Stimulated activated CD8-positive, alpha-beta memory T cell treated with anti-CD3 and anti-CD28 coated beads, Interleukin-12 subunit alpha, Interleukin-12 subunit beta, amount 100 ng/mL, for 1 hour (primary cell): ENCODE measurements at places on chromosomes 3 and 15.

DNA sequence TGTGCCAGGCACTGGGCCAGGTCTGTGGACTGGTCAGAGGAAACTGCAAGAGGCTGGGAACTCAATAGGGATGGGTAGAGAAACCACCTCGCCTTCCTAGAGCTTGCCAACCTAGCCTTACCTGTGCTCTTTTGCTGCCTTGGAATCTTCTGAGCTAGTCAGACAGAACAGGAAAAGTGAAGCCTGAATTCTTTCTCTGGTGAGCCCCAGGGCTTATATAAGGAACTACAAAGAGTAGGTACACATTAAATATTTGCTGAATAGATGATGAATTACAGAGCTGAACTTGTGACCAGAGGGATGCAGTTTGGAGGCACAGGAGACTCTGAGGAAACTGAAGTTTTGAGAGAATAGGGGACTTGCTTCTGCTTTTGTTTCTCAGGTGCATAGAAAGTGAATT lies 15.6 kb upstream of the FBXW12 start:
- DNase-seq: no peak

- DNase-seq: no peak
Measured at GRCh38 chr3:100756441-100756840, 47.1 kb downstream of the TFG start.

GRCh38 chr15:62063825-62064635 lies 2.7 kb upstream of the C2CD4A start:
- DNase-seq: no peak

- peak; percentile 5 for DNase-seq
Measured at GRCh38 chr15:25710184-25710583, 152.9 kb downstream of the ATP10A start.

DNA sequence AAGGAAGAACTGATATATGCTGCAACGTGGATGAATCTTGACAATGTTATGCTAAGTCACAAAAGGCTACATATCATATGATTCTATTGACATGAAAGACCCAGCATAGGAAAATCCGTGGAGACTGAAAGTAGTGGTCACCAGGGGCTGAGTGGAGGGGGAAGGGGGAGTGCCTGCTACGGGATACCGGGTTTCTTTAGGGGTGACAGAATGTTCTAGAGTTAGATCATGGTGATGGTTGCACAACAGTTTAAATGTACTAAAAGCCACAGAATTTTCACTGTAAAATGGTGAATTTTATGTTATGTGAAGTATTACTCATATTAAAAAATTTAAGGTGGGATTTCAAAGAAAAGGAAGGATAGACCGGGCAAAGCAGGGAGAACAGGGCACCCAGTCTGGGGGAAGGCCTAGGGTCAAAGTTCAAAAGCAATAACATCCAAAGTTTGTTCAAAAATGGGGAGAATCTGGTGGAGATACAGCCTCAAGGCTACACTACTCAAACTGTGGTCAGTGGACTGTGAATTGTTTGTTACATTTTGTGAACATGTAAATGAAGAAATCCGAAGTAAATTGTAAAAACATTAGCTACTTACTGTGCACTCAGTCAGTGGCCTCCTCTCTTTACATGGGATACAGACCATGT lies 74.2 kb upstream of the FNDC3B start:
- DNase-seq: no peak

DNA sequence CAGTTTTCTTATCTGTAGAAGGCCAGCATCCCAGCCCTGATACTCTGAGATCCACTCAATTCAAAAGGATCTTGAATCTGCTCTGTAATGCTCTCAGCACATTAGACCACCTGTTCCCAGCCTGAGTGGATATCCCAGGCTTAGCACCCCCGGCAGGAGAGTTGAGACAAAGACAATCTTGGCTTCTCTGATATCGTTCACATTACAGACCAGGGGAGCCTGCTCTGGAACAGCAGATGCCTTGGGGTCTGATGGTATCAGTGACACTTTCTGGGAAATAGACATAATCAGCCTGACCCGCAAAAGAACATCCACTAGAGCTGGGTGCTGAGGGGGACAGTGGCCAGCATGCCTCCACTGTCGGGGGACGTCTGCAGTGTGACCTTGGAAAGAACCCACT lies 70.6 kb downstream of the BDH1 start:
- no peak for DNase-seq

DNA sequence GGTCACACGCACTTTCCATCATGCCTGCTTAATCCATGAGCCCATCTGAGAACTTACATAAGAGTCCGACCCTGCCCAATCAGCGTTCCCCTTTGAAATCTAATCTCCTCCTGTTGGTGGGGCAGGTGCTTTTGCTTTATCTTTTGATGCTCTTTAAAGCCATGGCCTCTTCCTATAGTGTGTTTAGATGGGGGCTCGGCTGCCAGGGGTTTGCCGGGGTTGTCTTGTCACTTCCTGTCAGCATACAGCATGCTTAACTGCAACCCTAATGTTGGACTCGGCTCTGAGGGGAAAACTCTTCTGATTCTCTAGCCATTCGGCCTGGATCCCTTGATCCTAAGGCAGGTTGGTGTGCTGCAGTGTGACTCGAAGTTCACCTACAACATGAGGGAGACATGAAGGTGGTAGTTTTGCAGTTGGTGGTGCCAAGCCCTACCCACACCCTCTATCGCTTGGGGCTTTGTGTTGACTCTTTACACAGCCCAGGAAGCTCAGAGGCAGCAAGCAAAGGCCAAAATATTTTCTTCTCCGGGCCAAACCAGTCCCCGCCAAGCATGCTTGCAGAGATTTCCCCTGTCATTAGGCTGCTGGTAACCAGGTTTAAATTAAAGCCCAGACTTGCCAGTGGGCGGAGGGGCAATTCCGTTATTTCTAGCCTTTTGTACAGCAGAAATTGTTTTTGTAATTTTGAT lies 218.7 kb downstream of the FEZF2 start:
- DNase-seq: no peak

- DNase-seq: no peak
Measured at GRCh38 chr3:107976202-107976800, 114.5 kb downstream of the CD47 start.

DNA sequence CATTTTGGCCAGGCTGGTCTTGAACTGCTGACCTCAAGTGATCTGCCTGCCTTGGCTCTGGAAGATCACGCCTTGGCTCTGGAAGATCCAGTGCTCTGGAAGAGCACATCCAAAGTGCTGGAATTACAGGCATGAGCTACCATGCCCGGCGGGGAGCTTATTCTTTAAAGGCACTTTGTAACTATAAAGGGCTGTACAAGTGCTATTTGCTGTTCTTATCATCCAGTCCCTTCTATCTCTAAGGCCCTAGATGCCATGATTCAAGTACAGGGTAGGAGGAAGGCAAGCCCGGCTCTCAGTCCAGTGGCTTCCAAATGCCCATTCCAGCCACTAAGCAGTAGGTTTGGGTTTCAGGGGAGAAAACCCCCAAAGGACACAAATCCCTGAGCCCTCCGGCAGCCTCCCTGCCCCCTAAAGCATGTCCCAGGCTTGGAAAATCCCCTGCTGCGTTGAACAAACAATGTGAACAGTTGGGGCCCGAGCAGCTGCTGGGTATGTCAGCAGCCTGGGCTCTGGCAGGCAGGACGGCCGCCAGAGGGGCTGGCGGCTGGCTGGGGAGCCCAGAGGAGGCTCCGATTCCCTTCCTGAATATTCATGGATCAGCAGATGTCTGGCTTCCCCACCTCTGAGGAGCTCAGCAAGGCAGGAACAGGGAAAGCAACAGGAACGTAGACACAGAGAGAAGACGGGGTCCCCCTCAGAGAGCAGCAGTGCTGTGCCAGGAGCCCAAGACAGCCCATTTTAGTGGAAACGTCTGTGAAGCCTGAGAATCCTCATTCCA lies 7.7 kb downstream of the IGDCC4 start:
- DNase-seq: no peak

GRCh38 chr3:66473181-66473580 lies 27.6 kb downstream of the LRIG1 start:
- no peak for DNase-seq

DNA sequence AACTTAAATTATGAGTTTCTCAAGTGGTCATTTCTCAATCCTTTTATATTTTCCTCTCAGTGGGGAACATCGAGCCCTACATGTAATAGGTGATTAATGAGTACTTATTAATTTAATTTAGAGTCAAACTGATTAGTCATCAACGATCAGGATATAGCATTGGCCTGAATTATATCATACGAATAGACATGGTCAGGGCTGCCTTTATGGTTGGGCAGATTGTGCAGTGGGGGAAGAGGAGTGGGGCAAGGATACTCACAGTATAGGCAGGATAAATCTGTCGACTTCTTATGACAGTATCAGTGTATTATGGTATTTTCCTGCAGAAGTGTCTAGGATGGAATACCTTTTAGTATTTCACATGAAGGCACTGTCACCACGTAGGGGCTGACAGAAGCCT lies 27.0 kb downstream of the C2CD4A start:
- no peak for DNase-seq

- DNase-seq: no peak
Measured at GRCh38 chr15:28085489-28086174, 13.5 kb downstream of the OCA2 start.

DNA sequence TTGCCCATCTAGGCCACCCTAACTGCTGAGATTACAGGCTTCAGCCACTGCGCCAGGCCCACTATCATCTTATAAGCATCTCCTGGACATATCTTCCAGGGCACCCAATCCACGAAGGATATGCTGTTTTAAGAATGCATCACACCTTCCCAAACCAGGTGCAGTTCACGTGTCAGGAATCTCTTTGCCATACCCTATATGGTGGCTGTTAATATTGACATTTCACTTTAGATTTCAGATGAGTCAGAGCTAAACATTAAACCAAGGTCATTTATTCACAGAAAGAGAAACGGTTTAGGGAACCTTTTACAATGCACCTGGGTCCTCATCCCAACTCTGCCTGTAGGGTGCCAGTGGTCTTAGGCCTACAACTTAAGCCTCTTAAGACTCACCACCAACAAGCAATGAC lies 85.7 kb downstream of the TBL1XR1 start:
- DNase-seq: no peak

- DNase-seq: no peak
Measured at GRCh38 chr15:31403606-31404005, 77.0 kb downstream of the KLF13 start.

GRCh38 chr15:40445421-40445922 lies 4.7 kb downstream of the BAHD1 start:
- DNase-seq: no peak

- DNase-seq: no peak
Measured at GRCh38 chr3:52784931-52785590, 7.7 kb downstream of the ITIH1 start.

DNA sequence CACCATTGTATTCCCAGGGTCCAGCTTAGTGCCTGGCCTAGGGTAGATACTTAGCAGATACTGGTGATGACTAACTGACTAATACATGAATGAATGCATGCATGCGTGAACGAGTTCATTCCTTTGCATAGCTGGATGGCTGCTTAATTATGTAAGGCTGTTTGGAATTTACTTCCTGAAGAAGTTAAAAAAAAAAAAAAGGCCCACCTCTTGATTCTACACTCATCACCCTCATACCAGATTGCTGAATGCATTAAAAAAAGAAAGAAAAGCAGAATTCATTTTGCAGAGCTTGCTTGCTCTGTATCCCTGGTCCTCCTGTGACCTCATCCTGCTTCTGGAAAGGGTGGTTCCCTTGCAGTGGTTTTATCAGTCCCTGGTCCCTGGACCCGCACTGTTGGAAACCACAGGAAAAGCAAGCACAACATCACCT lies 277.6 kb upstream of the CFAP20DC start:
- no peak for DNase-seq

DNA sequence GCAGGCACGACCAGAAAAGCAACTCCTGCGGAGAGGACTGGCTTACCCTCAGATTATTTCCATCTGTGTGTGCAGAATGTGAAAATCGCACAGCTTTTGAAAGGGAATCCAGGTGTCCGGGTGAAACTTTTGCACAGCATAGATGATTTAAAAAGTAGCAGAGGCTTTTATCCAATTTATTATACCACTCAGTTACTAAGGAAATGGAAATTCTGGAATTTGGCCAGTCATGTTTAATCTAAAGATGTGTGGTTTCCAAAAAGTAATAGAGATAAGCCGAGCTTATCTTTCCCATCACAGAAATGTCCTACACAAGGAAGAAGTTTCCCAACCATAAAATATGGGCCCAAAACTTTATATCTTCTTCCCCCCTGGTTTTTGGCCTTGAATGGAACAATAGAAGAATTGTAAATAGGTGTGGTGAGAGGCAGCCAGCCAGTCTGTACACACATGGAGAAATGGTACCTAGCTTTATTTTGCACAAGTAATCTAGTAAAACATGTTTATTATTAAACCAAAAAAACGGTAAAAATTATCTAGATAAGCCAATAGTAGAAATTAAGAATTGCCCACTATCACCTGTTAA lies 19.3 kb upstream of the SLC24A5 start:
- DNase-seq: no peak

DNA sequence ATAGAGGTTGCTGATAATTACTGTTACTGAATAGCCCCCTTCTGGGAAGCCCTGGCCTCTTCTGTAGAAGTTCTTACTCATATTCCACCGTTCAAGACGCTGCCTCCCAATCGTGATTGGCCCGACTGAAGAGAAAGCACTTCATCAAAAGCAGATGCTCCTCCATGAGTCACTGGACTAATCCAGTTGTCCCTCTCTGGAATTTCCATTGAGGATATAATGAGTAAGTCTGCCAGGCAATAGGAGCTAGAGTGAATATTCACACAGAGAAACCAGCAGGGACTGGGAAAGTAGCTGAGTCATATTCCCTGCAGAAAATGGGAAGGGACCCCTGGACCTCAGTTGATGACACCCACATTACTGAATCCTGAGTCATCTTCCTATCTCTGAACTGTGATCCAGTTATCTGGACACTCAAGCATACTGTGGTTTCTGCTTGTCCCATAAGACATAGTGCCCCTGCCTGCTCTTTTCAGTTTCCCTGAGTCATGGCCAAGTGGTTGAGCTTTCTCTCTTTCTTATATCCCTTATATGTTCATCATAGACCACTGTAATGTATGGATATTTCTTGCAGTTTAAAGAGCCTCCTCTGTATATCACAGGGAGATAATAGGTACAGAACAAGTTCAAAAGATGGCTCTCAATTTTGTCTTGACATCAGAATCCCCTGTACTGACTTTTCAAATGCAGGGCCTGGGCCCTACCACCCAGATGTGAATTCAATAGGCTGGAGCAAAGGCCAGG lies 151.2 kb upstream of the CDIN1 start:
- DNase-seq: no peak

GRCh38 chr15:41501191-41501917 lies 7.7 kb downstream of the ITPKA start:
- DNase-seq: no peak

DNA sequence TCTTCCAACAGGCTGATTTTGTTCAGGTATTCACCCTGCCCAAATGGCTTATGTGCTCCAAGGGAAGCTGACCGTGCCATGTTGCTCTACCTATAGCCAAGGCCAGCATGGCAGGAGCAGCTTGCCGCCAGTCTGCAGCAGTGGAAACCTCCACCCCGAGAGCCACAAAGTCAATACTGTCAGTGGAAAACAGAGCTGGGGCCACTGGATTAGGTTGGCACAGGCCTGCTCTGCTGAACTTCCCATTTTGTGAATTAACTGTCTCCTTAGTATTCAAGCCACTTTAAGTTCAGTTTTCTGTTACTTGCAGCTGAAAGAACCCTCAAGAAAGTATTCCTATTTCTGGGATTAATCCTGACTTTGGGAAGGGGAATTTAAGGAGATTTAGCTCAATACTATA lies 63.8 kb upstream of the XCR1 start:
- no peak for DNase-seq

GRCh38 chr3:53744351-53744750 lies 101.9 kb downstream of the CHDH start:
- DNase-seq: no peak
